ENCODE measurements at places on chromosomes 6 and 20.

DNA sequence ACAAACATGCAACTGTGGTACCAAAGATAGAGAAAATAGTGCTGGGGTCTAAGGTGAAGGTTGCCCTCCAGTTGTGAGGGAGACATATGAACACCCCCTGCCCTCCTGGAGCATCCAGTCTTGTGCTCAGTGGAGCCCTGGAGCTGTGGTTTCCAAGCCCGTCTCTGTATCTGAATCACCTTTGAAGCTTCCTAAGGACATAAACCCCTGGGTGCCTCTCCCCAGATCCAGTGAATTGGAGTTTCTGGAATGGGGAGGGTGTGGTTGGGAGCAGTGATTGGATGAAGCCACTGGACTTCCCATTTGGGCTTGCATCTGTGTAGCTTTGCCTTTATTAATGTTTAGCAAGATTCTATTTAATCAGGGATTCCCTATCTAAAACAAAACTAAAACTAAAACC, 22.4 kb upstream of the E2F3 start:
- no peak for DNase-seq

DNA sequence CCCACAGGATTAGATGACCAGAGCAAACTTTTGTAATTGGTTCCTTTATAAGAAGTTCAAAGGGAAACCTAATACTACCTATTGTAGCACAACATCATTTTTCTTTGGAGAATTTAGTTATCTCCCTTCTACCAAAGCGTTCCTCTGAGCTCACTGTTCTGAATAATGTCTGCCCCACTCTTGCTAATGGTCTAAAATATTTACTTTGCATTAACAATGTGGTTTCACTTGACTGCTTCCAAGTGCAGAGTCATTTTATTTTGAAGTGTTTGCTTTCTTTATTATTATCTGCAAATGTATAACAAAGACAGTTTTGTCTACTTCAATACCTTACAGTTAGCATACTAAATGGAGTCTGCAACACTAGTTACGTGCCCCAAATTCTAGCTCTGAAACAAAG, 15.0 kb downstream of the TRAPPC3L start:
- no peak for DNase-seq

- DNase-seq: no peak
These were observed 5.3 kb upstream of the ZFP64 start for GRCh38 chr20:52196845-52197244.

- DNase-seq: no peak
These were observed 23.2 kb upstream of the PNPLA1 start for GRCh38 chr6:36246506-36247268.

GRCh38 chr6:132843316-132844035, 29.1 kb downstream of the RPS12 start:
- DNase-seq: no peak

- DNase-seq: no peak
These were observed 33.3 kb downstream of the BLOC1S5 start for GRCh38 chr6:8030920-8031319.

DNA sequence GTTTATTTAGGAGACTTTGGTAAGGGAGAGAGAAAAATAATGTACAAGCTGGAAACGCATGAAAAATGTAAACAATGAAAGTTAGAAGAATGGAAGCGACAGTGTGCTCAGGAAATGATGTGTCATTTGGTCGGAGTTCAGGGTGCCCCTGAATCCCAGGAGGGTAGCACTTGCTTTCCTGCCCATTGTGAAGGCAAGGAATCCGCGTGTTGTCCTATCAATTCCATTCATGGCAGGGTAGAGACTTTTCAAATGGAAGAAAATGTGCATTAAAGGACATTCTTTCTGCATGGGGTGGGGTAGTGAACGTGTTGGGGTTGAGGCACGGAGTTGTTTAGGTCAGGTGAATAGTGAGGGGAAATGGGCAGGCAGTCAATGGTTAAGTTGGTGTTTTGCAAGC, 33.7 kb downstream of the GCNT2 start:
- no peak for DNase-seq

DNA sequence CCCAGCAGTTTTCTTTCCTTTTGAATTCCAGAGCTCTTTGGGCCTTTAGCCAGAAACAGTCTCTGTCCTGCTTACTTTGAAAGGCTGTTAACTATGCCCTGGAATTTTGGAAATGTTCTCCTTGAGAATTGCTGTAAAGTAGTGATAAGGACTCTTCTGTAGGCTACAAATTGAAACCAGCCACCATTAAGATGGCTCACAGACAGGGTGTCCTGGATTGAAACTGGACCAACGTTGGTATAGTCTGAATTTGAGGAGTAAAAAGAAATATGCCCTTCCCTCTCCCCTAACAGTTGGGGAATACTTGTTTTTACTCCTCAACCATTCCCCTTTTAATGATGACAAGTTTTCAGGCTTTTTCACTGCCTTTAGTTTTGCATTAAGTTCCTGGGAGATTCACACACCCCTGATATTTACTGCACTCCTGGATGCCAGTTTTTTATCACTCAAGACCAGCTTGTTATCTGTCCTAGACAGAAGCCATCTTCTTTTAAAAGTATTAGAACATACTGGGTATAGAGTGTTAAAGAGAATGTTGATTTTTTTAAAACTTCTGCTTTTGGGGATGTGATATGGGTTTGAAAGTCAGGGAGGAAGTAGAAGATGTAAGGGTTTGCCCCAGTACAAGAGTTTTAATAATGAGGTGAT, 21.9 kb downstream of the TOP1 start:
- DNase-seq: no peak

DNA sequence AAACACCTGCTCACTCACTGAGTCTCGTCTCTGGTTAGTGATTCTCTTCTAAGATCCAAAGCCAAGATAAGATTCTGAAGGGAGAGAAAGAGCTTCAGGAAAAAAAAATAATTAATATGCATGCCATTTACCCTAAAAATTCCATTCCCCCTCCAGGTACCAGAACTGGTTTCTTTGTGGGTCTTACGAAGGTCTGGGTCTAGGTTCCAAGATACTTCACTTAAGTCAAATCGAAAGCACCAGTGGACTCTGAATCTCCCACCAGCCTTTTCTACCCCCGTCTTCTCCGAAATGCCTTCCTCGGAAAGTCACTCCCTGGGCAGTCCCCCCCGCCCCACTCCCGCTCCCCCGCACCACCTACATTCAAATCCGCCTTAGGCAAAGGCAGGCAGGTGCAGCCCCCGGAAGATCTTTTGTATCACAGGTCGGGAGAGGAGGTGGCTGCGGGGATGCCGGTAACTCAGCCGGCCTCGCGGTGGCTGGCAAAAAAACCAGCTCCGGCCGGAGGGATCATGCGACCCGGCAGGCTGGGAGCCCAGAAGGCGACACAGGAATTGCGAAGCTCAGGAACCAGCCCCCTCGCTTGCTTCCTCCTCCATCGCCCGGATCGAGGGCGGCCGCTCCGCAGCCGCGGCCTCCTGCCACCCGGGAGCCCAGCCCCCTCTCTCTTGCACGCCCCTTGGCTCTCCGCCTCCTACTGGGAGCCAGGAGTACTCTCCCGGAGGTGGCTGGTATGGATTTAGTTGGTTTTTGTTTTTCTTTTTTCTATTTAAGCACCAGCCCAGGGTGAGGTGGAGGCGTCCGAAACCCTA, at the start of gene BCL2L1:
BCL2L1 (minus strand) TSS at position 612 of the 812 bp plus-strand sequence. CDS start 650 bp downstream, outside the sequence.
- peak; percentile 61 for DNase-seq

- DNase-seq: no peak
These were observed 15.2 kb upstream of the CST3 start for GRCh38 chr20:23652926-23653325.

GRCh38 chr6:19736066-19736465, 101.1 kb upstream of the ID4 start:
- no peak for DNase-seq

- no peak for DNase-seq
These were observed 1.2 kb downstream of the AKAP12 start for GRCh38 chr6:151240791-151241642.

Measured in T-helper 17 cell (primary cell).